Vagina (tissue), 2 donors: ENCODE measurements at places on chromosomes 6 and 20. TPM values are rescaled to one million over a fixed set of nuclear protein-coding genes. Genes with fewer than 3 reads are reported as not detected.

DNA sequence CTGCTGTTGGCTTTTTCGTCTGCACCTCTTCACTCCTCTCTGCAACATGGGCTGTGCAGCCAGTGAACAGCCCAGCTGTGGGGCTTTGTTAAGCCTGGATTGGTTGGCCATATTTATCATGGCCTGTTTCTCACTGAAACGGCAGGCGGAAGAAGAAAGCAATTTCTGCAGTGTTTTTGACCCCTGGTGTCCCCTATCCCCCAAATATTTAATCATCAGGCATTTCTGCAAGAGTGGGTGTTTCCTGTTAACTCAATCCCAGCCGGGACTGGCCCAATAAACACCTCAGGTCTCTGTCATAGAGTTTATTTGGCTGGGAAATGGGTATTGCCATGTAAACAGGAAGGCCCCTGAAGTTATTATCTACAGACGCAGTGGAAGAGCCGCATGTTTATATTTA lies 174.8 kb upstream of the SUPT3H start:
- H3K4me1 ChIP-seq = peaks cover 10% of the 10 kb centered on the region
- no peaks in the 10 kb centered on the region for H3K27me3 ChIP-seq
- H3K4me3 ChIP-seq = no peak overlapping the region
- no peak for DNase-seq
- no peaks in the 10 kb centered on the region for H3K36me3 ChIP-seq

OR11A1 gene
- total RNA-seq = not detected

FAM83D gene
- total RNA-seq = 20.4 TPM

DNA sequence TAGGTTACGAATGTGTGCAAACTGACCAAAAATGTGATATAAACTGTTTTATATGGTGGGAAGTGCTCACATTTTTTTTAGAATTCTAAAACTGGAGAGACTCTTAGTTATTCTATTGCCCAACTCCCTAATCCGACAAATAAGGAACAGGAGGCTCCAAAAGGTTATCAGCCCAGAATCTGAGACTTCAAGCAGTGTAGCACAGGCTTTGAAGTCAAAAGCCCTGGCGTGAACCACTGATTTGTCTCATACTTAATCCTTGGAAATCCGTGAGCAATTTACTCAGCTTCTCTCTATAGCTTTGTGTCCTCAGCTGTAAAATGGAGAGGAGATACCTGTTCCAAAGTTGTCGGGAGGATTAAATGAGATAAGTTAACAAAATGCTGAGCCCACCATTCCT lies 368.8 kb upstream of the SASH1 start:
- DNase-seq = no peak
- no peaks in the 10 kb centered on the region for H3K27me3 ChIP-seq
- H3K4me3 ChIP-seq = no peak overlapping the region
- H3K27ac ChIP-seq = no peak overlapping the region
- H3K36me3 ChIP-seq = no peaks in the 10 kb centered on the region

GRCh38 chr6:34235307-34236130 lies 1.2 kb upstream of the HMGA1 start:
- no peaks in the 10 kb centered on the region for H3K27me3 ChIP-seq
- DNase-seq = no peak
- H3K4me1 ChIP-seq = peaks cover 19% of the 10 kb centered on the region
- H3K36me3 ChIP-seq = no peaks in the 10 kb centered on the region

GRCh38 chr6:162442687-162443086 lies 284.9 kb downstream of the PRKN start:
- H3K27ac ChIP-seq = no peak overlapping the region
- no peaks in the 10 kb centered on the region for H3K27me3 ChIP-seq
- no peak overlapping the region for H3K4me3 ChIP-seq
- H3K36me3 ChIP-seq = no peaks in the 10 kb centered on the region
- no peaks in the 10 kb centered on the region for H3K4me1 ChIP-seq

SNPH gene
- total RNA-seq = 6.4 TPM

SCUBE3 gene
- total RNA-seq = 0.49 TPM

POLR1C gene
- 34.1 TPM for total RNA-seq

MAS1 gene
- 0.49 TPM for total RNA-seq

DNA sequence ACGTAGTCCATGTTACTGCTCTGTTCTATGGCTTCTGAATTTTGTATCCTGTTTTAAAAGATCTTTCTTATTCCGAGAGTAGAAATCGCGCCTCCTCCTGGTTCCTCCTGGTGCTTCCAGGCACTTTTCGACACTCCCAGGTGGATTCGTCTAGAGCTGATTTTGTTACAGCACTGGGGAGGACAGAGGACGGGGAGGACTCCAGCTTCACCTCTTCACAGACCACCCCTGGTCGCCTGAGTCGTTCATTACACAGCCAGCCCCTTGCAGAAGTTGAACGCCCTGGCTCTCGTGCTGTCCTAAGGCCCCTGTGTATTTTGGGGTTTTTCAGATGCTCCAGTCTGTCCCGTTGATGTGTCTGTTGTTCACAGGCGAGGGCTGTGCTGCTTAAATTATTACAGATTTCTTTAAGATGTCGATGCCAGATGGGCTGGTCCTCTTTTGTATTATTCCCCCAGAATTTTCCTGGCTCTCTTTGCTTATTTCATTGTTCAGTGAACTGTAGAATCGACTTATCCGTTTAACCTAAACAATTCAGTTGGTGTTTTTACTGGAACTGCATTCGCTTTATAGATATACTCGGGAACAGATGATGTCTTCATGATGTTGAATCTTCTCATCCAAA lies 30.5 kb downstream of the COL20A1 start:
- H3K36me3 ChIP-seq = no peaks in the 10 kb centered on the region
- no peak overlapping the region for H3K4me3 ChIP-seq
- H3K27me3 ChIP-seq = no peaks in the 10 kb centered on the region
- no peak overlapping the region for H3K27ac ChIP-seq
- peaks cover 7% of the 10 kb centered on the region for H3K4me1 ChIP-seq
- no peak for DNase-seq

DNA sequence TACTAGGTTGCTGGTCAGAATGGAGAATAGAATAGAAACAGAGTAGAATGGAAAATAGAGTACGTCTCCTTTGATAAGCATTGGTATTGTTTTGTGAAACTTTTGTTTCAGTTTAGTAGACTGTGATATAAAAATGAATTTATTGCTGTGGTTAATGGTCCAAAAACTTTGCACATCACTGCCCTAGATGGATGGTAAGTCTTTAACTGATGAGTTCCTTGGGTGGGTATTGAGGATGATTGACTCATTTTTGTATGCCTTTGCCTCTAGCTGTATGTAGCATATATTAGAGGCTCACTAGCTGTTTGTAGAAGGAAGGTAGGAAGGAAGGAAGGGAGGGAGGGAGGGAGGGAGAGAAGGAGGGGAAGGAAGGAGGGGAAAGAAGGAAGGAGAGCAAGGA lies 48.3 kb downstream of the ZDHHC14 start:
- H3K27me3 ChIP-seq = no peaks in the 10 kb centered on the region
- H3K27ac ChIP-seq = no peak overlapping the region
- no peaks in the 10 kb centered on the region for H3K36me3 ChIP-seq
- peaks cover 8% of the 10 kb centered on the region for H3K4me1 ChIP-seq

TSHZ2 gene
- total RNA-seq = 30.4 TPM

GRCh38 chr20:13765299-13765698 lies 19.4 kb downstream of the ESF1 start:
- H3K4me3 ChIP-seq = no peak overlapping the region
- DNase-seq = no peak
- no peak overlapping the region for H3K27ac ChIP-seq

DNA sequence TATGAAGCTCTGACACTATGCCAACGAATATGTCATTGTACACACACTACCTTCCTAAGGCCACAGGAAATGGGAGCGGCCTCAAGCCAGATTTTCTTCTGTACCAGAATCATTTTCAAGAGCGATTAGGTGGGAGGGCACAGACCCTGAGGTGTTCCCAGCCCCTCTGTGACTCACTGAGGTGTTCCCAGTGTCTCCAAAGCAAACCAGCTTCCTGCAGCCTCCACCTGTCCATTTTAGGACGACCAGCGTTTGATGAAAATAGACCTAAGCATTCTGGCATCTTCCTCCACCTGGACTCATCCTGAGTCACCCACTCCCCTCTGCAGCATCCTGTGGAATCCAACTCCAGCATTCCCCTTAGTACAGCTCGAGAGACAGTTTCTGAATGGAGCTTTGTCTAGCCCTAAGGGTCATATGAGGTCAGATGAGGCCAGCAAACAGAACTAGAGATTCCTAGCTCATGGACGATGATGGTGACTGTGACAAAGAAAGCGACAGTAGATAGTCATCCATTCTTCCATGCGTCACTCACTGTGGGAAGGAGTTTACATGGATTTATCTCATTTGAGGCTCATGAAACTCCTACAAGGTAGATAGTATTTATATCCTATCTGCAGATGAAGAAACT lies 203.4 kb downstream of the PTPRT start:
- DNase-seq = no peak
- H3K27me3 ChIP-seq = no peaks in the 10 kb centered on the region
- no peak overlapping the region for H3K4me3 ChIP-seq
- H3K4me1 ChIP-seq = no peaks in the 10 kb centered on the region
- H3K36me3 ChIP-seq = no peaks in the 10 kb centered on the region

SIGLEC1 gene
- total RNA-seq = 8.8 TPM

DNA sequence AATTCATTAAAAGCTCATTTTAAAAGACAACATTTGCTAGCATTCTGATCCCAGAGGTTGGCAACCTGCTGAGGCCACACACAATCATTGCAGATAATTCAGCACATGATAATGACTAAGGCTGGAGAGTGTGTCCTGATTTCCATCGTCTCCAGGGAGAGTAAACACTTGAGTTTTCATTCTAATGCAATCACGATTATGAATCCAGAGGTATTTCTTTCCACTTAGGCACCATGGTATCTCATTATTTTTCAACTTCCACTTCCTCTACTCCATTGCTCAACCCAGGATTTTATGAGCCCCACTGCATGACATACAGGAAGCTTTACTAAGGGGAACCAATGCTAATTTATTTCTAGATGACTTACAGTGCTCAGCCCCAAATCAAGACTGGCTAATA lies 273.8 kb upstream of the AGPAT4 start:
- DNase-seq = no peak
- H3K36me3 ChIP-seq = no peaks in the 10 kb centered on the region
- no peaks in the 10 kb centered on the region for H3K27me3 ChIP-seq
- no peak overlapping the region for H3K4me3 ChIP-seq

DNA sequence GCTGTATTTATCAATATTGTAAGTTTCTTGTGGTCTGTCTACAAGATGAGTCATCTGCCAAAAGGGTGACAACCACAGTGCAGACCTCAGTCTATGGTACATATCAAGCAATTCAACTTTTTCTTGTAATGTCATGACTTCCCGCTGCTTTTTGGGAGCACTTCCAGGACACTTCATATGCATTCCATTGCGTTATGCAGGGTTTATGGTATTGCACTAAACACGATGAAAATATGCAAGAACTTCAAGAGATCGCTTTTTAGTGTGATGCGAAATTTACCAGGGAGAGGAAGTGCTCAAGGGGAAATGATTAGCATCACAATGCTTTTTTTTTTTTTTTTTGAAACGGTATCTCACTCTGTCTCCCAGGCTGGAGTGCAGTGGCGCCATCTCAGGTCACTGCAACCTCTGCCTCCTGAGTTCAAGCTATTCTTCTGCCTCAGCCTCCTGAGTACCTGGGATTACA lies 166.5 kb downstream of the TFAP2A start:
- no peak overlapping the region for H3K4me3 ChIP-seq
- no peak for DNase-seq

TFAP2A gene
- 19.4 TPM for total RNA-seq

GRCh38 chr20:16537025-16537665 lies 36.1 kb downstream of the KIF16B start:
- no peaks in the 10 kb centered on the region for H3K27me3 ChIP-seq
- peaks cover 9% of the 10 kb centered on the region for H3K4me1 ChIP-seq
- H3K36me3 ChIP-seq = no peaks in the 10 kb centered on the region
- H3K4me3 ChIP-seq = no peak overlapping the region
- no peak overlapping the region for H3K27ac ChIP-seq

DNA sequence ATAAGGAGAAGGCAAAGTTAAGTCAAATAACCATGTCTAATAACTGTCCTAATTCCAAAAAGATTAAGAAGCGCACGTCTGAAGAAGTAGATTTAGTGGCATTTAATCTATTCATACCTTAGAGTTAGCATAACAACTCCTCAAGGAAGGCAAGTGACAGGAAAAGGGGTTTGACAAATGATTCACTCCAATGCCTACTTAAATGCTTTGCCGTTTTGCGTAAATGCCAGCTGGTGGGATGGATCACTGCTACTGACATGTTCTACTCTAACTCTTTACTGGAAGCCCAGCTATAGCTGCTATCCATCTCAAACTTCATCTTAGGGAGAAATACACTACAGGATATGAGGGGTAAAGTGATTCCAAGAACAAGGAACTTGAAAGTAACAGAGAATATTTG lies 347.3 kb upstream of the RUNX2 start:
- DNase-seq = no peak
- H3K27ac ChIP-seq = no peak overlapping the region
- no peaks in the 10 kb centered on the region for H3K36me3 ChIP-seq
- H3K4me3 ChIP-seq = no peak overlapping the region

ADGB gene
- not detected for total RNA-seq

MCCD1 gene
- total RNA-seq = not detected

DNA sequence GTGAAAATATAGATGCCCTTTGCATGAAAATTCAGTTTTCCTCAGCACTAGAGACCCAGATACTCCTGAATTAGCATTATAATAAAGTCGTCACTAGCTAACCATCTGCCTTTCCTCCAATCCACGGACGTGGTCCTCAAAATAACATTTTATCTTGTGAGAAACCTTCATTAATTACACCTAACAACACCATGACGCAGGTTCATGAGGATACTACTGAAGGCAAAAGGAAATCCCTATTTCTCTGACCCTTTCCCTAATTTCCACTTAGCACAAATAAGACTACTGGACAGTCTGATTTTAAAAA lies 1.3 kb upstream of the PNISR start:
- peaks cover 47% of the 10 kb centered on the region for H3K4me1 ChIP-seq
- H3K27ac ChIP-seq = peak overlapping the region; percentile 98
- peaks cover 6% of the 10 kb centered on the region for H3K36me3 ChIP-seq
- H3K27me3 ChIP-seq = no peaks in the 10 kb centered on the region
- no peak for DNase-seq

GRCh38 chr20:55086421-55086820 lies 611.0 kb downstream of the DOK5 start:
- no peak overlapping the region for H3K4me3 ChIP-seq
- DNase-seq = no peak
- no peaks in the 10 kb centered on the region for H3K27me3 ChIP-seq
